ENCODE measurements at places on chromosomes 13 and 19. TPM values are rescaled to one million over a fixed set of nuclear protein-coding genes. Genes with fewer than 3 reads are reported as not detected.

The DCT gene
- total RNA-seq = not detected

DNA sequence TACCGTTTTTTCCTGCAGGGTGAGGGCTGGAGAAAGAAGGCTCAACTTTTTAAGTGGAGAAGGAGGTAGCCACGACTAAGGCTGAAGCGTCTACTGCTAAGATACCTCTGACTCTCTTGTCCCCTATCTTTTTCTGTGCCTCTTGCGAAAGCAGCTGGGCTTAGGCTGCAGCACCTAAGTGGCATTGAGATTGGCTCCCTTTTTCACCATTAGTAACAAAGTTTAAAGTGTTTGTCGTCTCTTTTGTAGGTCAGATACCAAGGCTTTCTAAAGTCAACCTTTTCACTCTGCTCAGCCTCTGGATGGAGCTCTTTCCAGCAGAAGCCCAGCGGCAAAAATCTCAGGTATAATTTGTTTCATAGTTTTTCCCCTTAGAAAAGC, 887 bp downstream of the CDADC1 start:
- ATAC-seq = peak; percentile 20

The SERP2 gene
- 1.2 TPM for total RNA-seq

GRCh38 chr19:17109300-17109699, 33.7 kb downstream of the MYO9B start:
- ATAC-seq = no peak

The ZNF726 gene
- 2.2 TPM for total RNA-seq

GRCh38 chr19:31139871-31140505, 209.2 kb downstream of the TSHZ3 start:
- no peak for ATAC-seq

The CCDC169 gene
- total RNA-seq = 0.40 TPM

- ATAC-seq = no peak
Measured at GRCh38 chr19:50492303-50493052, 15.8 kb upstream of the GARIN5A start.
